ENCODE measurements at places on chromosomes 16 and 17.
A peak's percentile ranks its signal among the peaks of the same experiment; 100 is the strongest.

DNA sequence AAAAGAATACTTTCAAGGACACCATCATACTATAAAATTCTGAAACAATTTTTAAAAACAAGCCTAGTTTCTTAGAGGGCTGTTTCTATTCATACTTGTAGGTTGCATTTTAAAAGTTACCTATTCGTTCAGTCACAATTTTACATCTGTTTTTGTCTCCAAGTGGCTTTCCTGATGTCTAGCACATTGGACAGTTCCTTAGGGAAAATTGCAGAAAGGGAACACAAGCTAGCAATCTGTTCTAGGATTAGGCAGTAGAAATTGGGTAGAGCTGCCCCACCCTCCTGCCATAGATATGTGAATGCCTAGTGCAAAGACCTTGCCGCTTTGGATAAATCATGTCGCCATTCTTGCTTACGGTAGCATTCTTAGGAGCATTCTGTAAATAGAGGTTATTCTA is 358.9 kb downstream of the RBFOX1 start:
- no peak for DNase-seq

DNA sequence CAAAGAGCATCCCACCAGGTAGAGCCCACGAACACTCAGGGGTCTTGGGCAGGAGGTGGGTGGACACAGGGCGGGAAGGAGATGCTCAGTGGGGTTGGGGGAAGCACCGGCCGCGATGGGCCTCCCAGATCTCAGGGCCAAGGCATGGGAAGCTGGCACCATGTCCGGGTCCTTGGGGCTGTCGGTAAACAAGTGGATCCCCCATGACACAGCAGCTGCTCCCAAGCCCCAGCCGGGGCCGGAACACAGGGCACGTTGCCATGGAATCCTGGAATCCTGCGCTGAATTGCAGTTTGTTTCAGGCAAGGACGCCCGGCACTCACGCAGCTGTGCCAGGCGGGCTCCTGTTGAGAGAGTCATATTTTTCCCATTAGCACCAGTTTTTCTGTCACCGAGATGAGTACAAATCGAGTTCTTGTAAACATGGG is 23.0 kb upstream of the CHMP6 start:
- DNase-seq, result no peak

GRCh38 chr17:3660311-3660891 is 8.0 kb downstream of the TAX1BP3 start:
- no peak for DNase-seq

DNA sequence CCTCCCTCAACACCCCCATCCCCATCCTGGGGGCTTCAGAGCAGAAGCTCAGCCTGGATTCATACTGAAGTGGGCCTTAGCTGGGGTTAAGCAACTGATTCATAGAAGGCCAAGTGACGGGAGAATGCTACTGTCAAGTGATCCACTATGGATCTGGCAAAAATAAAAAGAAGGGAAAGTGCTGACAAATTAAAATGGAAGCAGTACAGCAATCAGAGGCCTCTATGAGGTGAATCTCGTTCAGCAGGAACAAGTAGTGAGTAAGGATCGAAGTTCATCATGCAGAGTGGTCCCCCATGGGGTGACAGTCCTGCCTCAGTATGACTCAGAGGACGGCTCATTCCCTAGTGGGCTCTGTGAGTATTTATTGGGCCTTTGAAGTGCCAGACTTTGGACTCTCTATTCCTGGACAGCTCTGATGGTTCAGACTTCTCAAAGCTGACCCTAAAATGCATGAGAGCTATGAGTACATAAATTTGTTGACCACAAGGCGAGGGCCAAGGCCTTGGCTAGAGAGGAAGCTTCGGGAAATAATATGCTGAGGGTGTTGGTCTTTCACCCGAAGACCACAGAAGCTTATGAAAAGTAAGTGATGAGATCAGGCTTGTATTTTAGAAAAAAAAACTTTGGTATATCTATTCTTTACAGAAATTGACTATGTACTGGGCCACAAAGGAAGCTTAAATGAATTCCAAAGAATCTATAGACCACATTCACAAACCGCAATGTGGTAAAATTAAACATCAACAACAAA is 5.3 kb upstream of the NSMCE1 start:
- DNase-seq, result no peak

GRCh38 chr17:75515496-75516254 is at the start of gene CASKIN2:
CASKIN2 (minus strand) TSS chr17:75515537; CDS start chr17:75513804, 1,733 bp downstream.
- peak; percentile 92 for DNase-seq

- no peak for DNase-seq
These were observed 44.3 kb upstream of the PLCG2 start for GRCh38 chr16:81734632-81735434.

- peak; percentile 82 for DNase-seq
These were observed 15.7 kb downstream of the CAVIN1 start for GRCh38 chr17:42407289-42407836.

- no peak for DNase-seq
These were observed 7.1 kb upstream of the CYTH1 start for GRCh38 chr17:78789149-78789662.

GRCh38 chr17:41404024-41404671 is 6.7 kb upstream of the KRT31 start:
- DNase-seq, result peak; percentile 96

DNA sequence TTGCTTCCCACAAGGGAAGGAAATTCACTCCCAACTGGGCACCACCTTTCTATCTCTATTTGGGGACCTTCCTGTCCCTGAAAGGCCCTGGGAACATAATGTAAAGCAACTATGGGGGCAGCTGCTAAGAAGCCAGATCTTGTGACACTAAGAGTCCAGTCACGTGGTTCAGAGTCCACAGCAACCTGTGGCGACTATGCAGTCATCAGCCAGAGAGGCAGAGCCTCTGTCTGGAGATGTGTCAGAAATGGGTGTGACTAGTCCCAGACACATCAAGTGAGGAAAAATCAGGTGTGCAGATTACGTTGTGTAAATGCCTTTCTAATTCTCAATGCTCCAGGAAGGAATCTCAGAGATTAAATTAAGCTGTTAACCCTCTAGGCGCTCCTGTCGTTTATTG is 26.6 kb upstream of the SKAP1 start:
- no peak for DNase-seq

- DNase-seq, result no peak
These were observed 160.2 kb upstream of the CHMP6 start for GRCh38 chr17:80831491-80831890.

GRCh38 chr17:4920351-4921048 is 11.6 kb upstream of the GP1BA start:
- no peak for DNase-seq

DNA sequence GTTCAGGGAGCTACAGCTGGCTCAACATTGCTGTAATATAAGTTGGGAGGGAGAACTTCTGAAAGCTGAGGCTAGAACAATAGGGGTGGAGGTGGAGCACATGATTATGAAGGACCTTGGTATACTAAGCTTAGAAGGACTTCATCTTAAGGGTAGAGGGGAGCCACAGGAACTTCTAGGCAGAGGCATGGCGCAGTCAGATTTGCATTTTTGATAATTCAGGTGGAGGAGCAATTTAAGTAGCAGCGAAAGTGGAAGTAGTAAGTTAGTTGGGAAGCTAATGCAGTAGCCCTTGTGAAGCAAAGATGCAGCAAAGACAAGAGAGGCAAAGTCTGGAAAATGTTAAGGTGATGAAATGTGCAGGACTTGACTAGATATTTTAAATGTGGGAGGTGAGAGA is 144.1 kb downstream of the SPECC1 start:
- DNase-seq, result no peak

DNA sequence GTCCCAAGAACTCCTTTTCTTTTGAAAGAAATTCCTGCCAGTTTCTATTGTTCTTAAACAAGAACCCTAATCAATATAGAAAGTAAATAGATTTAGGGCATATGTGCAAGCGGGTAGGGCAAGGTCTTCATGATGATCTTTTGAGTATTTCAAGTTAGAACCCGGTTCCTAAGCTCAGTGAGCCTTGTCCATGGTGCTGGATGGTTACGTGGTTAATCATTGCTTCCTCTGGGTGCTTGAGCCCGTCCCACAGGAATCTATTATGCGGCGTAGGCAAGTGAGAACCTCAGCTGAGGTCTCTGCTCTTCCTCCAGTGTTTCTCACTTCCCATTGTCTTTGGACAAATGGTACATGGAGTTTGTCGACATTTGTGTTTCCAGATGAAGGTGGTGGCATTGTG is 580.8 kb upstream of the EEF2KMT start:
- no peak for DNase-seq

DNA sequence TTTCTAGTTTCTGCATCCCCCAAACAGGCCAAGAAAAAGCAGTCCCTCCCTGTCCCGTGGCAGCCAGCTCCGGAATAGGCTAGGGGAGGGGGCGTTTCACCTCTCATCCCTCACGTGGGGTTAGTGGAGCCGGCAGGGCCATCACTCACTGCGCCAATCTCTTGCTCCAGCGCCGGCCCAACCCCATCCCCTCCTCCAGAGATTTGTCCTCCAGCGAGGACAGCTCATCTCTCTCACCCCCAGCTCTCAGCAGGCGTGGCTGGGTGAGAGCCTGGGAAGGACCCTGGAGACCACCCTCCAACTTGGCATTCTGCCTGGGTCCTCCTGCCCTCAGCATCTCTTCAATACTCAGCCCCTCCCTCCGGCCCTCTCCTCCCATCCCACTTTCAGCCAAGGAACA is 74.1 kb downstream of the TMEM132E start:
- no peak for DNase-seq

Data from COLO829 (cell line).